ENCODE measurements at places on chromosomes 5 and 9.

DNA sequence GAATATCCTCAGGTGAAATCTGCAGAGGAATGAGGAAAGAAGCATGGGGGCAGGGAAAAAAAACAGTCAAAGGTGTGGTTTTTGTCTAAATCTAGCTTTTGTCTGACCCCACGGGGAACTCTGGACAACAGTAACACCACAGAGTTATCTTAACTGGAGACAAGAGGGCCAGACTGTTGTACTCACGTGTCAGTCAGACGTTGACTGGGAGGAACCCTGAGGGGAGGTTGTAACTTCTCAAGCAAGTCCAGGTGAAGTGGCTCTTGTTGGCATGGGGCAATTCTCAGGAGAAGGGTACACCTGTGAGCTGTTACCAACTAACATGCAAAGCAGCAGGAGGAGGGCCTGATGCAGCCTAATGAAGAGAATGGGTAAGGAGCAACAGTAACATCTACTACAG, 44.1 kb upstream of the SHISAL2B start:
- no peak for DNase-seq

- DNase-seq = no peak
These were observed 56.4 kb upstream of the OR2K2 start for GRCh38 chr9:111386386-111386785.

- no peak for DNase-seq
These were observed 747.2 kb upstream of the ACO1 start for GRCh38 chr9:31637265-31637664.

DNA sequence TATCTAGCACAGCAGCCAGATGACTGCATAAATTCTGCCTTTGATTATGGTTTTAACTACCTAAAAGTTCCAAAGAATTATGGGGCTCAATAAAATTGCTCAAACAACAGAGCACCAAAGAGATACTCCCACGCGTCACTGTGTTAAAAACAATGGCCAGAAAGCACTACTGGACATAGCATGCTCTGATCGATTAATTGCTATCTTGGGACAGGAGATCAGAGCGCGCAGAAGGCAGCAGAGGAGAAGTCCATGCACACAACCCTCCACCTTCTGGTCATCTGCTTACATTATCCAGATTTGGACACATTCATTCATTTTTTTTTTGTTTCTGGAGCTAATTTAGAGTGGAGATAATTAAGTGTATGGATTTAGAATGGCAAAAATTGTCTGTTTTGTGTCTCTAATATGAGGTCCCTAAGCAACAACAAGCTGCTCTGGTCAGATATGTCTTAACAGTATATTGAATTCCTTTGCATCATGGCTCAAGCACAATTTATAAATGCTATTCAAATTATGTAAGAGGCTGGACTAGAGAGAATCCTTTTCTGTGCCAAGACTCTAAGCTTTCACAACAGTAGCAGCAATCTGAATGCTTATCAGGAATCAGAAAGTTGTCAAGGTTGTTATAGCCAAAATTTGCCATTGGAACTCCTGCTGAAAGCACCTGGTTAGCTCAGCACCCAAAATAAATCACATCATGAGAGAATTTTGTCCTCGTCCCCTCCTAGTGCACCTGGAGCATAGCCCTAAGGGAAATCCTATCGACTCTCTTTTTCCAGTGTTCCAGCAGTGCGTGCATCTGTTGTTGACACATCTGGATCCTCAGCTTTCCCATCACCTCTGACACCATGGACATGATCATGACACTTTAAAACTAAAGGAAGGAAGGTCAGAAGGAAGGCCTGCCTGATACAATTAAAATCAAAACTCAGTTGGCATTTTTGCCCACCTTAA, 98.6 kb upstream of the HMHB1 start:
- DNase-seq = peak; percentile 40

DNA sequence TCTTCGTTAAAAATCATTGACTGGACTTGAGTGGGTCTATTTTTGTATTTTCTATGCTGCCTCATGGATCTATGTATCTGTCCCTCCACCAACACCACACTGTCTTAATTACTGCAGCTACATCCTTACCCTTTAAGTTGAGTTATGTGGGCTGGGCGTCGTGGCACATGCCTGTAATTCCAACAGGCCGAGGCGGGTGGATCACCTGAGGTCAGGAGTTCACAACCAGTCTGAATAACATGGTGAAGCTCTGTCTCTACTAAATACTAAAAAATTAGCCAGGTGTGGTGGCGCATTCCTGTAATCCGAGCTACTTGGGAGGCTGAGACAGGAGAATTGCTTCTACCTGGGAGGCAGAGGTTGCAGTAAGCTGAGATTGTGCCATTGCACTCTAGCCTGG, 48.2 kb downstream of the XRCC4 start:
- DNase-seq = no peak

DNA sequence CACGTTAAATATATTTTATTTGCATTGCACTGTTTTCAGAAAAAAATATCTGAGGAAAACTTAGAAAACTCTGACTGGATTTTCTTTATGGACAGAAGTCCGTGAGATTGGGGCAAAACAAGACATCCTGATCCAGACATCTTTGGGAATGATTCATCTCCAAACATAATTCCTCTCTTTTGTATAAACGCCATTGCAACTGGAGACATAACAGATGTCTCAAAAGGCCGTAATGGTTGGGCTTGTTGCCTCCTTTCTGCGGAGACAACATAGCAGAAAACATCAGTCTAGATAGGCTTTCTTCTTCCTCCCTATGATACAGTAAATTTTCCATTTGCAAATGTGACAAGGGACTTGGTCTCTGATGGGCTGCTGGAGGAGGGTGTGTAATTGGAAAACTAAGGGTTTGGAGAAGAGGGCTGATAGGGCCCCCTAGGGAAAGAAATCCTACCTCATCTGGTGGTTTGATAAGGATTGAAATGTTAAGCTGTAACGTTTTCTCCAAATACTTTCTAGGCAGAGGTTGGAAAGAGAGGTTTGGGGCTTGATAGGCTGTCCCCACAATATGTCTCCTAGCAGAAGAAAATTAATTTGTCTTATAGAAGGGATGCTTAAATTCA, 631.5 kb upstream of the ST8SIA4 start:
- DNase-seq = no peak

DNA sequence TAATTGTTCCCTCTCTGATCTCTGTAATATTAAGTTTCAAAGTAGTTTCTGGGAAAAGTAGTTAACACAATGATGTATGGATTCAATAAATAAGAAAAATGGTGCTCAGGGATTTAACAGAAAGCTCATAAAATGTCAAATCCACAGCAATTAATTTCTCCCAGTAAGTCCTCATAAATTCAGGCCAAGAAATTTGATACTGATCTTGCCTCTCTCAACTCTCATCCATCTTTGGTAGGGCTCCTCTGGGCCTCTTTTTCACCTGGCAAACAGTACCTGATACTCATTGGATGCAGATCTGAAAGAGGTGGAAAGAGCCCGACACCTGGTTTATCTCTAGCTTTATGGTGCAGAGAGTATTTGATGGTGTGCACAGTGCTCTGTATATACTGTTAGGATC, 106.1 kb downstream of the STK32A start:
- DNase-seq = no peak

GRCh38 chr5:173618927-173619519, 2.6 kb upstream of the BOD1 start:
- DNase-seq = peak; percentile 55

- peak; percentile 0 for DNase-seq
These were observed 297.1 kb upstream of the CD180 start for GRCh38 chr5:67493676-67494075.

- DNase-seq = no peak
These were observed 12.9 kb upstream of the ERBIN start for GRCh38 chr5:65913519-65913918.

GRCh38 chr5:67050125-67050524, 146.5 kb downstream of the CD180 start:
- DNase-seq = no peak

- DNase-seq = no peak
These were observed 97.0 kb downstream of the TSSK1B start for GRCh38 chr5:113337515-113338415.

DNA sequence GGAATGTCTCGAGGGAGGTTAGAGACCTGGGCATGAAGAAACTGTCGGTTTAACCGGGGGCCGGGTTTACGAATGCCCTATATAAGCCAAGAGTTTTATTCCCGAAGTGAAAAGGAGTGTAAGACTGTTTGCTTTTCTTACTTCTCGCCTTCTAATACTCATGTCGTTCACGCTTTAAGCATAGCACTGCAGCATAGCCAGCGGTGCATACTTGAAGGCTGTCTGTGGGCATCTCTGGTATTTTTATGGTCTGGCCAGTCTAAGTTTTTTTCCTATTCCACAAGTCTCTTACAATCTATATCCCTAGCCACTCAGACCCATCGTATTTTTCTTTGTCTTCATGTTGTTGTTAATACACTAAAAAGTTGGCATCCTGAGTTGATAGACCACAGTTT, 1.2 kb downstream of the UHRF2 start:
- DNase-seq = peak; percentile 36

DNA sequence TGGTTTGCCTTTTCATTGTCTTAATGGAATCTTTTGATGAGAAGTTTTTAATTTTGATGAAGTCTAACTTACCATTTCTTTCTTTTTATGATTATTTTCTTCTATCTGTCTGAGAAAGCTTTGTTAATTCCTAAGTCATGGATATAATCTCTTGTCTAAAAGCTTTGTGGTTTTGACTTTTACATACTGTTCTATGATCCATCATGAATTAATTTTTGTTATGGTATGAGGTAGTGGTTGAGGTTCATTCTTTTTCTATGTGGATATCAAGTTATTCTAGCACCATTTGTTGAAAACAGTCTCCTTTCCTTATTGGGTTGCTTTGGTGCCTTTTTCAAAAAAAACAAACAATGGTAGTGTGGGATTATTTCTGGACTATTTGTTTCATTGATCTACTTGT, 20.4 kb downstream of the FBXO10 start:
- no peak for DNase-seq
